ENCODE measurements at places on chromosomes 4 and X.

DNA sequence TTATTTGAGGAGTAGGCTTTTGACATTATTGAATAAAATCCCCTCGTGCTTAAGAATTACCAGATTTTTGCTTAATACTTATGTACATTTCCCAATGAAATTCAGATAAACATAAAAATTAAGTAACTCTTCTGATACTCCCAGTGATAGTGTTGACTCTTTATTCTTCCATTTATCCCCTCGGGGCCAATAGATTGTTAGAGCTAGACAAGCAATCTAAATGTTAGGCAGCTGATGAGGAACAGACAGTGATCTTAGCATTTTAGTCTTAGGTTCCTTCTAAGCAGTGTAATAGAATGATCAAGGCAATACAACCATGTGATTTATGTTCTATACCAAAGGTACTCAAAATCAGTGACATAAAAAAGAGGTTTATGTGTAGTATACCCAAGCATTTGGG is 68.7 kb downstream of the USP9X start:
- DNase-seq: no peak

GRCh38 chrX:12425496-12425895 is 287.2 kb downstream of the FRMPD4 start:
- no peak for DNase-seq

DNA sequence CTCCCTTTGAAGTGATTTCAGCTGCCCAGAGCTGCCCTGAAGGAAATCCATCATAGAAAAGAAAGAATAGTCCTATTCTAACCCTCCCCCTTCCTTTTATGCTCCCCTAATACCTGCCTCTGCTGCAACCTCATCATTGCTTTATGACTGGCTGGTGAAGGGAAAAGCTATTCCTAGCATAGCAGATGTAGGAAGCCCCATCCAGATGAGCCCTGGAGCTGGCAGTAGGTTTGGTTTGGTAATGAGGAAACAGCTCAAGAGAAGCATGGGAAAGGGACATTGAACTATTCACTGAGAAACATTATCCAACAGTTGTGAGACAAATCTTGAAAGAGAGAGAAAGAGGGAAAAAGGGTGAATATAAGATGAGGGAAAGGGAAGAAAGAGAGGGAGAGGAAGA is 29.2 kb downstream of the ARSJ start:
- DNase-seq: no peak

DNA sequence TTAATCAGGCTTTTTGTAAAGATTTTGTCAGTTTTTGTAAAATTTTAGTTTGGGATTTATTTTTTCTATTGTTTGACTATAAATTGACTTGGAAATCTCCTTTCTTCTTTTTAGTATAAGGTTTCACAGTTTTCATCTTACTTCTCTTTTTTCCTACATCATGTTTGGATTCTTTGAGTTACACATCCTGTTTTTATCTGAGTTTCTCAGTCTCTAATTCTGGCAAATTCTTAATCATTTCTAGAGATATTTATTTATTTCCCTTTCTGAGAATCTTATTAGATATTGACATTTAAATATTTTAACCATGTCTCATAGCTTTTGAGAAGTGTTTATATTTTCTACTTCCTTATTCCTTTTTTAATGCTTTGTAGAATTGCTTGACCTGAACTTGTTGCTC is 20.7 kb downstream of the USP53 start:
- DNase-seq: no peak

- DNase-seq: no peak
These were observed 101.5 kb downstream of the PRDM5 start for GRCh38 chr4:120821029-120821428.

DNA sequence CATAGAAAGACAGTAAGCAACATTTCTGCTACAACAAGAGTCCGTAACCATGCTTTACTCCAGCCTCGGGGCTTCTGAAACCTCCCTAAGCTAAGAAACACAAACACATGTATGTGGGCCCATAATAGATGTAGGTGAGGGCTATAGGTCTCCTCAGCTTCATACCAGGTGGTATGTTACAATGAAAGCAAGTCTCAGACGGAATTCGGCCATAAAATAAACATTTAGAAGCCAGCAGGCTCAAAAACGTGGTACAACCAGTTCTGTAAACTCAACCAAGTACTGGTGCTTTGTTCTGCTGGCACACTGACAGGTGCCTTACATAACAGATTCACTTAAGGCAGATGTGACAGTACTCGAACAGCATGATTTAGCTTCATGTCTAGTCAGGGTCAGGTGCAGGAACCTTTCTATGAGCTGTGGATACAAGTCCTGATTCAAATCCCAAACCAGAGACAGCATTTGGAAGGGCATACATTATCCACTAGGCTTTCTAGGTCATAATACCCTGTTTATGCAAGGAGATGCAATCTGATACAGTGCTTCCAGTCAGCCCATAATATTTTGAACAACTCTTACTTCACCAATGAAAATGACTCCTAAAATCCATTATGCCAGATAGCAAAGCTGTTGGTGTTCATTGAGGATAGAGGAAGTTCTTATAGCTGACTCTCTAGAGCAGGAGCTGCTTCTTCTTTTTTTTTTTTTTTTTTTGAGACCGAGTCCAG is 113.8 kb upstream of the ENPP6 start:
- no peak for DNase-seq

Measured in activated CD4-positive, alpha-beta T cell treated with anti-CD3 and anti-CD28 coated beads, Interleukin-2, amount 50 U/mL, for 1 hour (primary cell).